DMS53 (cell line): ENCODE measurements at places on chromosomes 16 and 17.

- no peak for DNase-seq
These were observed 1.4 kb downstream of the ARSG start for GRCh38 chr17:68292689-68293040.

DNA sequence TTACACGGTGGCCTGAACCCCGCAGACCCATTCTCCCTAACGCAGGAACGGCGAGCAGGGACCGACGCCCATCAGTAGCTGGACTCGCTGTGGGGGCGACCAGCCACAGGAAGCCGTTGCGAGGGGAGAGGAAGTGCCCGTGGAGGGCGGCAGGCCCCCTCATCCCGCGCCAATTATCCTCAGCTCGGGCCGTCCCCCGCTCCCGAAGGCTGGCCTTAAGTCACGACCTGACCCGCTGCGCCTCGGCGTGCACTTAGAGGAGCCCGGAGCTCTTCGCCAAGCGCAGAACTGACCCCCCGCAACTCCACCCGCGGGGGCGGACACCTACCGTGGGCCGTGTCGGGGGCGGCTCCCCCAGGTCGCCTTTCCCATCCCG is 401 bp downstream of the ARL16 start:
- DNase-seq, result no peak

DNA sequence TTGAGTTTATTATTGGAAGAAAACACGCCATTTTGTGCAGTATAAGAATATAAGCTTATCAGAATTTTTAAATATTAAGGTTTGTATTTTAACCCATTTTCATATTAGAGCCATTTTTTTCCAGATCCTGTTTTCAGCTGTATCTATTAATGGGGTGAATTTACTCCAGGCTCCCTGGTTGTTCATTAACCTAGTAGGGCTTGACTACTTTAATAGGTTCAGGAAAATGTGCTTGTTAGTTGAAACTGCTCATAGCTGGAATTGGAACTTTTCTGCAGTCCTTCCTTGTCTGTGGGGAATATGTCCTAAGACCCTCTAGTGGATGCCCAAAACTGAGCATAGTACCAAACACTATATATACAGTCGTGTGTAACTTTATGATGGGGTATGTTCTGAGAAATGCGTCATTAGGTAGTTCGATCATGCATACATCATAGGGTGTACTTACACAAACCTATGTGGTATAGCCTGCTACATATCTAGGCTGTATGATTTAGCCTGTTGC is 28.0 kb downstream of the NFAT5 start:
- DNase-seq, result no peak

DNA sequence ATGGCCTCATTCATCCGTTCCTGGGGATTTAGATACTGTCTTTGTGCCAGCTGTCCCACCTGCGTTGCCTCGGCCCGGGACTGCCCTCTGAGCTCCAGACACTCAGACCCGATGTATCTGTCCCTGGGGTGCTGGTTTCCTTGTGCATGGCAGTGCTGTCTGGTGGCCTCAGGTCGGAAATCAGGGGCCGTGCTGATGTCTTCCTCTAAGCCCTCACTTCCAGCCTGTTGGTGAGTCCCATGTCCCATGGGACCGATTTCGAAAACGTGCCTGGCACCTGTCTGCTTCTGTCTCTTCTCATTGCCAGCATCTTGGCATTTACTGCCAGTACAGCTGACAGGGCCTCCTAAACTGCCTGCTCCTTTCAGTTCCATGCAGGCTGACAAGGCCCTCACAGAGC is 22.1 kb downstream of the NT5M start:
- no peak for DNase-seq

- no peak for DNase-seq
These were observed 10.0 kb upstream of the PECAM1 start for GRCh38 chr17:64400642-64401041.

GRCh38 chr17:10192972-10193371 is 5.4 kb downstream of the GAS7 start:
- DNase-seq, result no peak

DNA sequence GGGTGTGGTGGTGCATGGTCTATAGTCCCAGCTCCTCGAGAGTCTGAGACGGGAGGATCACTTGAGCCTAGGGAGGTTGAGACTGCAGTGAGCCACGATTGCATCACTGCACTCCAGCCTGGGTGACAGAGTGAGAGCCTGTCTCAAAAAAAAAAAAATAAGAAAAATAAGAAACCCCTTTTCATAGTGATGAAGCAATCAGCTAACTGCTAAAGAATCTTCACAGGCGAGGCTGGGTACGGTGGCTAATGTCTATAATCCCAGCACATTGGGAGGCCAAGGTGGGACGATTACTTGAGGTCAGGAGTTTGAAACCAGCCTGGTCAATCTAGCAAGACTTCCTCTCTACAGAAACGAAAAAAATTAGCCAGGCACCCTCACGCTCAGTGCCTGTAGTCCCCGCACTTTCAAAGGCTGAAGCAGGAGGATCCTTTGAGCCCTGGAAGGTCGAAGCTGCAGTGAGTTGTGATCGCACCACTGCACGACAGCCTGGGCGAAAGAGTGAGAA is 760 bp downstream of the SLFN12L start:
- no peak for DNase-seq

GRCh38 chr16:47058295-47059086 is 85.0 kb upstream of the DNAJA2 start:
- peak; percentile 45 for DNase-seq

- no peak for DNase-seq
These were observed 86.5 kb downstream of the C16orf78 start for GRCh38 chr16:49459953-49460735.

GRCh38 chr17:60664022-60664421 is 13.6 kb upstream of the BCAS3 start:
- DNase-seq, result no peak

- DNase-seq, result no peak
These were observed 7.8 kb downstream of the PLCG2 start for GRCh38 chr16:81786868-81787267.

DNA sequence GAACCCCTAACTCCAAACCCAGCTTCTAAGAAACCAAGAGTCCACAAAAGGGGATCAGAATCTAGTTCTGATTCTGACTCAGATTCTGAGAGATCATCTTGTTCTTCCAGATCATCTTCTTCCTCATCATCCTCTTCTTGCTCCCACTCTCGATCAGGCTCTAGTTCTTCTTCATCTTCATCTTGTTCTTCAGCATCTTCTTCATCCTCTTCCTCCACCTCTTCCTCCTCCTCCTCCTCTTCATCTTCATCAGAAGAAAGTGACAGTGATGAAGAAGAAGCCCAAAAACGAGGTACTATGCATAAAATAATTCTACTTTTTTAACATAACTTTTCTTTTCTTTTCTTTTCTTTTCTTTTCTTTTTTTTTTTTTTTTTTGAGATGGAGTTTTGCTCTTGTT is 129.9 kb upstream of the RBL2 start:
- no peak for DNase-seq

- DNase-seq, result no peak
These were observed 11.8 kb upstream of the KAT7 start for GRCh38 chr17:49776551-49777300.

GRCh38 chr16:51607201-51607651 is 456.2 kb upstream of the SALL1 start:
- no peak for DNase-seq

DNA sequence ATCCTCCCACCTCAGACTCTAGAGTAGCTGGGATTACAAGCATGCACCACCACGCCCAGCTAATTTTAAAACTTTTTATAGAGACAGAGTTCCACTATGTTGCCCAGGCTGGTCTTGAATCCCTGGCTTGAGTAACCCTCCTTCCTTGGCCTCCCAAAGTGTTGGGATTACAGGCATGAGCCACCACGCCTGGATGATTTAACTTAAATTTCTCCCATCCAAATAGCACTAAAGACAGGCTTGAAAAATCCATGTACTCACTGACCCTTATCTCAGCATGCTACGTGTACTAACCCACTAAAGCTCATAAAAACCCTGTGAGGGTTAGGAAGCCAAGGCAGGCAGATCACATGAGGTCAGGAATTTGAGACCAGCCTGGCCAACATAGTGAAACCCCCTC is 4.6 kb downstream of the SLC5A10 start:
- no peak for DNase-seq

DNA sequence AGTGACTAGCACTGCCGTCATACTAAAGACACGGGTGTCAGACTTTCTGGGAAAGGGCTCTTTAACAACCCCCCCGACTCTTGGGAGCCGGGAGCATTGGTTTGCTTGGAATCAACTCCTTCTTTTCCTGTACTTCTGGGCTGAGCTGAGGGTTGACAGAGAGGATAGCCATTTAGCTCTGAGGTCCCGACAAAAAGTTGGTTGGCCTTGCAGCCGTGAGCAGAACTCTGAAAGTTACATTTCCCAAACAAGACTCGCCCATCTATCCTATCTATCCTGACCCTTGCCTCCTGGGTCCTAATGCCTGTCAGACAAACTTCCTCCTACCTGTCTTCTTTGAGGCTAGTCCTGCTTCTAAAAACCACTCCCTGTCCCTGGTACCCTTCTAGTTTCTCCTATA is 460.8 kb upstream of the TOM1L1 start:
- DNase-seq, result no peak

DNA sequence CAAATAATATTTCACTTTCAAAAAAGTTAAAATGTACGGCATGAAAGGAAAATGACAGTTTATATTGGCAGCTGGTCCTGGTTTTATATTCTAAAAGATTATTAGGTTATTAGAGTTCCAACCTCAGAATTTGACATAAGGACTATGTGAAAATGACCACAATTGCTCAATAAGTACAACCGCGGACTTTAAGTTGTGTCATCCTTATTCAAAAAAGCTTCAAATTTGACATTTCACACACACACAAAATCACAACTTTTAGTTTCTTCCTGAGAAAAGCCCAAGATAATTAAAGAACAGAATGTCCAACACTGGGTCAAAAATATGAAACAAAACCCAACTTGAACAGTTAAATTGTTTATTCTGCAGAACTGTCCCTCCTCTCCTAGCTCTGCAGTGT is 133.2 kb upstream of the AXIN2 start:
- no peak for DNase-seq

GRCh38 chr17:74883241-74883745 is 10.1 kb downstream of the FADS6 start:
- DNase-seq, result no peak

- DNase-seq, result no peak
These were observed 20.9 kb downstream of the NLRP1 start for GRCh38 chr17:5563456-5563855.

GRCh38 chr17:27810211-27810901 is 10.0 kb upstream of the NOS2 start:
- no peak for DNase-seq

- no peak for DNase-seq
These were observed 46.1 kb downstream of the RAB11FIP3 start for GRCh38 chr16:471353-472198.

- peak; percentile 88 for DNase-seq
These were observed at the start of gene DHX58 for GRCh38 chr17:42112552-42113176. Gene DHX58, minus strand, starts transcription at chr17:42112714. Its CDS starts 822 bp downstream, at chr17:42111892.

GRCh38 chr17:927611-928461 is 51.7 kb downstream of the NXN start:
- DNase-seq, result no peak

DNA sequence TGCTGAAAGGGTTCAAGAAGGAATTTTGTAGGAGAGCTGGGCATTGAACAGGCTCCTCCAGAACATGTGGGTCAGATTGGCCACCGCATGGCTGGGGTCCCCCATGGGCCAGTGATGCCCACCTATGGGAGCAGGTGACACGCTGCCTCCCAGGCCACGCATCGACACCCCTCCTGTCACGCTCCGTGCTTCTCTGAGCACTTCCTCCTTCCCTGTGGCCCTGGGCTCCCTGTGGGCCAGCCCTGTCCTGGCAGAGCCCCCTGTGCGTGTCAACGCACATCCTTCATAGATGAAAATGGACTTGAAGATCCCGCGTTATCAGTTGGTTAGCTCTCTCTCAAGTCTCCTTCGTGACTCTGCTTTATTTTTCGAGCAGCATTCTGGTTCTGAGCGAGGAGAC is 160.3 kb downstream of the RPTOR start:
- peak; percentile 24 for DNase-seq

GRCh38 chr17:9284884-9285283 is 263.6 kb downstream of the NTN1 start:
- no peak for DNase-seq

GRCh38 chr17:5282642-5283217 is 646 bp downstream of the RABEP1 start:
- peak; percentile 52 for DNase-seq

DNA sequence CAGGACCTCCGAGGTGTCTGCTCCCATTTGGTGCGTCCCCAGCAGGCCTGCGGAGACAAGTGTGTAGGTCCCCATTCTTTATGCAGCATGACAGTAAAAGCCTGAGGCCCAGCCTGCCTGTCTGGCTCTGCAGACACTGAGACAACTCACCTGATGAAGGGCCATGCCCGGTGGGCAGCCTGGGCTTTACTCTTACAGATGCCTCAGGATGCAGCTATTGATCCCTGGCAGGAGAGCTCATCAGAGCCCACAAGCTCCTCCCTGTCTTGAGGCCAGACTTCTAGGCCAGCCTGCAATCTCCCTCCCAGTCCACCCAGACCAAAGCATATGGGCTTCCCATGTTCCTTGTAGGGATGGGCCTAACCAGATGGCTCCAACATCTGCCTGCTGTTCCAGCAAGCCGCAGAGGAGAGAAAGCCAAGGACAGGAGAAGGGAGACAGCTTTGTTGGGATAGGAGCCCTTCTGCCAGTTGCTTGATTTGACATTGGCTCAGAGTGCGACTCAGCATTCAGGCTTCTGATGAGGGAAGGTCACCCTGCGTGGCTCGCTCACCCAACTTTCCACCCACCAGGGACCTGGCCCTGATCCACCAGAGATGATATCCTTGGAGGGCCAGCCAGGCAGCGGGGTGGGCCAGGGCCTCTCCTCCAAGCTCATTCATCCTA is 87.5 kb downstream of the SOCS1 start:
- DNase-seq, result no peak

DNA sequence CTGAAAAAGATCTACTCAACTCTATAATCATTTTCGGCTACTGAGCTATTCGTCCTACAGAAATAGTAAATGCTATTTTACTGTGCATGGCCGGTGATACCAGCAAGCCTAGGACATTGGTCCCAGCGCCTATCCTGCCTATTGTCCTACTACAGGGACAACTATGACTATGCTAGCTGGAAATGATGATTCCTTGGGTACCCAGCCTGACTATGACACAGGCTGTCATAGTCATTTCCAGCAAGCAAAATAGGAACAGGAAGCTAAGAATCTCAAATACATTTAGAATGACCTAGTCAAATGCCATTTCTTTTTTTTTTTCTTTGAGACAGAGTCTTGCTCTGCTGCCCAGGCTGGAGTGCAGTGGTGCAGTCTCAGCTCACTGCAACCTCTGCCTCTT is 33.7 kb upstream of the HSBP1 start:
- DNase-seq, result no peak

DNA sequence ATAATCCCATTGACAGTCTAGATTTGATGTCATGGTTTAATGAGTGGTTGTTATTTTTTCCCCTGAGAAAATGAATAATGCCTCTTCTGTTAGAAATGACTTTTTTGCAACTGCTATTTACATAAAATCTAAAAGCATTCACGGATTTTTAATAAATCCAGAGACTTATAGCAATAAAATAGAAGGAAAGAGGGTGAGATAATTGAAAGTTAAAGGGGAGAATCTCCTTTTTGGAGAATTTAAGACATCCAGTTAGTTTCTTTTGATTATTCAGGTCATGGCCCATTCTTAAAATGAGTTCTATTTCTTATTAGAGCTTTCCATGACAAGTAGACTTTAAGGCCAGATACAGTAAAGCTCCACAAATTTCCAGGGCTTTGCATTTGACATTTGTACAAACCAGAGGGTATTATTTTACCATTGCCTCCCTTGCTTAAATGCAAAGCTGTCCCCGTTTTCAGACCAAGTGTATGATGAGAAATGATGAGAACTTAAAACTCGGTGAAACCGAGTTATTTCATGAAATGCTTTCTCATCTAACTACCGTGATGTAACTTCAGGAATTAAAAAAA is 789.0 kb upstream of the SOX9 start:
- DNase-seq, result no peak
